ENCODE measurements at places on chromosomes 7 and 10.

DNA sequence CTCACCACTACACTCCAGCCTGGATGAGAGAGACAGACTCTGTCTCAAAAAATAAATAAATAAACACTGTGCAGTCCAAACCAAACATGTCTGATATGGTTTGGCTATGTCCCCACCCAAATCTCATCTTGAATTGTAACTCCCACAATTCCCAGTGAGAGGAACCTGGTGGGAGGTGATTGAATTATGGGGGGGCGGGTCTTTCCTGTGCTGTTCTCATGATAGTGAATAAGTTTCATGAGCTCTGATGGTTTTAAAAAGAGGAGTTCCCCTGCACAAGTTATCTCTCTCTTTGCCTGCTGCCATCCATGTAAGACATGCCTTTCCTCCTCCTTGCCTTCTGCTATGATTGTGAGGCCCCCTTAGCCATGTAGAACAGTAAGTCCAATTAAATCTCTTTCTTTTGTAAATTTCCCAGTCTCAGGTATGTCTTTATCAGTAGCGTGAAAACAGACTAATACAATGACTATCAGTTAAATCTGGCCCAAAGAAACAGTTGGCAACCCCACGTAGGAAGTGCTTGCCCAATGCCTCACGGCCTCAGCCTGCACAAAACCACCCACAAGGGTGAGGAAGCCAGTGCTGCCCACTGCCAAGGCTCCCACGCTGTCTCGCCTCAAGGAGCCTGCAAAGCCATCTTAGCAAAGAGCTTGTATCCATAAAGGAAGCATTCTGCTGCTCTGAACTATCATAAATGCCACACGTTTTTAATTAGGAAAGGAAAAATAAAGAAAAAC, 64.7 kb downstream of the PIK3AP1 start:
- DNase-seq = no peak

GRCh38 chr7:115831371-115831770, 199.2 kb downstream of the TFEC start:
- DNase-seq = no peak

- no peak for DNase-seq
Measured at GRCh38 chr7:77248154-77248553, 48.5 kb upstream of the FGL2 start.

DNA sequence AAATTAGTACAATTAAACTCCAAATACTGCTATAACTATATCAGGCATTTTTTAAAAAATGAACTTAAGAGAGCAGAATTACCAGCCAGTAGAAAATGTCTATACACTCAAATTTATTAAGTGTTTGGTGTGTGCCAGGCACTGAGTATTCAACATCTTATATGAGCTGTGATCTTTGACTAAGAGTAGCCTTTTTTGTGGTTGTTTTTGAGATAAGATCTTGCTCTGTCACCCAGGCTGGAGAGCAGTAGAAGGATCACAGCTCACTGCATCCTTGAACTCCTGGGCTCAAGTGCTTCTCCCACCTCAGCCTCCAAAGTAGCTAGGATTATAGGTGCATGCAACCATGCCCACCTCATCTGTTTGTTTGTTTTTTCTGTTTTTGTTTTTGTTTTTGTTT, 102.5 kb upstream of the CELF2 start:
- no peak for DNase-seq

DNA sequence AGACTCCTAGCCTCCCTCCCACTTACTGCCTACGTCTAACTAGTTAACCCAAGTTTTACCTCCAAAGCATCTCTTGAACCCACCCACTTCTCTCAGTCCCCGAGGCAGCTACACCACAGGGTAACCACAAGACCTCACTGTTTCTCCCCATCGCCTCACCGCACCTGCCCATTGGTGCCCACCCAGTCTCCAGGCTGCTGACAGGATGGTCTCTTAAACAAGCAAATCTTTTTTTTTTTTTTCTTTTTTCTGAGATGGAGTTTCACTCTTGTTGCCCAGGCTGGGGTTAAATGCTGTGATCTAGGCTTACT, 47.0 kb downstream of the DENND2A start:
- no peak for DNase-seq

DNA sequence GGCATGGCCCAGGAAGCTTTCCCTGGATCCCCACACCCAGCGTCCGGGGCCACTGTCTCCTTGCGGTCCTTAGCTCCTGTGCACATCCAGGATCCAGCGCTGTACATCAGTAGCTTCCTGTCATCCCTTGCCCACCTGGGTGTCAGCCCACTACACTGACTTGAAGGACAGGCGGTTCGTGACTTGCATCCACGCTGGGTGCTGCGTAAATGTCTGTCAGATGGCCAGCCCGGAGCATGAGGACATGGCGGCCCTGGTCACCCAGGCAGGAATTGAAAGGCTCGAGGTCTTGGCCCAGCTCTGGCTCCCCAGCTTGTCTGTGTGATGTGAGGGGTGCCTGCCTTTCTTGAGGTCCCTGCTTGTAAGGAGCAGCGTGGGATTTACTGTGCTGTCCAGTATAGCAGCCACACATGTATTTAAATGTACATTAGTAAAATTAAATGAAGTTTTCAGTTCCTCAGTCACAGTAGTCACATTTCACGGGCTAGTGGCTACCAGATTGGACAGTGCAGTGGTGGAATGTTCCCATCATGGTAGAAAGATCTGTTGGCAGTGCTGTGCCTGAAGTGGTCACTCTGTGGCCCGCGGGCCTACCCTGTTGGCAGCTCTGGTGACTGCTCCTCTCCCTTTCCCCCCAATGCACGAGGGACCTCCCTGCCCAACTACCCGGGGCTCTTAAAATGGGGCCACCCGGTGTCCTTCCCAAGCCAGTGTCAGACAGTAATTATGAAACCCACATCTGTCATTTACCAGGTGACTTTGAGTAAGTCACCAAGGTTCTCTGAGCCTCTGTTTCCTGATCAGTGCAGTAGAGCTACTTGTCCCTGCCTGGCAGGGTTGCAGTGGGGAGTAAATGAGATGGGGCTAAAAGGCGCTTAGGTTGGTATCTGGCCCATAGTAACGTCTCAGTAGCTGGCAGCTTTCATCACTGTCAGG, 97.8 kb upstream of the PPIF start:
- no peak for DNase-seq

Measured in epithelial cell of esophagus (primary cell).